ENCODE measurements at places on chromosomes 5 and 9.

- DNase-seq: peak; percentile 63
Measured at GRCh38 chr5:79795764-79796398, 106.2 kb downstream of the CMYA5 start.

- no peak for DNase-seq
Measured at GRCh38 chr9:136765041-136765440, 723 bp upstream of the LCN15 start.

DNA sequence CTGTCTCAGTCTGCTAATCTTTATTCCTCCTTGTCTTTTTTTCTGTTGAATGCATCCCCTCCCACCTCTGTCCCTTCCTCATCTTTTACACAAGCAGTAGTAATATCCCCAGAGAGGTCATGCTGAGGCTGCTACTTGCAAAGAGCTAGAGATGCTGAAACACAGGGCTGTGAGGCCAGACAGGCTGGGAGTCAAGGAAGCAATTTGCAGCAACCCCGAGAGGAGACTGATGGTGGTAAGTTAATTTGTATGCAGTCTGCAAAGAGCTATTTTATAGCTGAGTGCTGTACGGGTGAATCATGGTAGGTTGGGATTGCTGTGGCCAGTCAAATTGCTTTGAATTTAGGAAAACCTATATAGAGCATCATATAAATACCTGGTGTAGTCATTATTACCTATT lies 90.2 kb upstream of the SLC24A2 start:
- DNase-seq: no peak

DNA sequence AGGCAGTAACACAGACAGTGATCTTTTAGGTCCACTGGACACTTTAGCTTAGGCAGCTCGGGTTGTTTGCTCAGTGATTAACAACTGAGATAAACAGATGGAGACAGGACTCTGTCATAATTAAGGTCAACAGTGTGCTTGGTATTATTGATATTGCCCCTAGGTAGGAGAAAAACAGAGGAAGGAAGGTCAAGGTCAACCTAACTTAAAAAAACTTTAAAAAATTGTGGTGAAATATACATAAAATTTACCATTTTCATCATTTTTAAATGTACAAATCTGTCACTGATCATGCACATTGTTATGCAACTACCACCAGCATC lies 2.1 kb upstream of the HSPA4 start:
- DNase-seq: no peak

GRCh38 chr5:161751265-161751664 lies 65.7 kb downstream of the GABRA6 start:
- DNase-seq: no peak

GRCh38 chr9:132461281-132461896 lies 51.4 kb downstream of the CFAP77 start:
- no peak for DNase-seq

DNA sequence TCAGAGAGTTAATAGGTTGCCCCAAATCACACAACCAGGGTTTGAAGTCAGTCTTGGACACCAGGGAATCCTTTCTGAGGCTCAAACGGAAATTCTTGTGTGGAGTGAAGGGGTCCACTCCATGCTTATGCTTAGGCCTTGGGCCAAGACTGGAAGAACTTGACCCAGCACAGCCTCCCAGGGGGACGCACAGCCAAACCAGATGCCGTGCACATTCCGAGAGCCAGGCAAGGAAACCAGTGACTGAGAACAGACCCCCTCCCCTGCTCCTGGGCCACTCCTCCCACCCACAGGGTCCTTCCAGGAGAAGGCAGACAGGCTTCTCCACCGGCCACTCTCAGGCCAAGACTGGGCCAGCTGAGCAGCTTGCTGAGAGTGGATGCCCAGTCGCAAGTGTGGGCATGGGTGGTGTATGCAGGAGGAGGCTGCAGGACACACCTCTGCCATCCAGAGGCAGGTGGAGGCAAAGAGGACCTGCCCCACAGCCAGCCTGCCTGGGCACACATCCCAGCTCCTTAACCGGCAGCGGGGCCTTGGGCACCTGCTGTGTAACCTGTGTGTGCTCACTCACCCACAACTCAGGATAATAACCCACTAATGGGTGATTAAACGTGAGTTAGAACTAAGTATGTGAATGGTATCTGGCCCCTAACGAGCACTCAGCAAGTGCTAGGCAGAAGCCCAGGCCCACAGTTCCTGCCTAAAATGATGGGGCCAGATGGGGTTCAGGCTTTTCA lies 38.0 kb downstream of the NIPAL4 start:
- no peak for DNase-seq

- DNase-seq: no peak
Measured at GRCh38 chr9:92001244-92001643, 51.2 kb upstream of the ROR2 start.

- DNase-seq: no peak
Measured at GRCh38 chr5:98941131-98941883, 12.5 kb upstream of the CHD1 start.

- DNase-seq: no peak
Measured at GRCh38 chr5:152004095-152004494, 79.4 kb upstream of the GLRA1 start.

DNA sequence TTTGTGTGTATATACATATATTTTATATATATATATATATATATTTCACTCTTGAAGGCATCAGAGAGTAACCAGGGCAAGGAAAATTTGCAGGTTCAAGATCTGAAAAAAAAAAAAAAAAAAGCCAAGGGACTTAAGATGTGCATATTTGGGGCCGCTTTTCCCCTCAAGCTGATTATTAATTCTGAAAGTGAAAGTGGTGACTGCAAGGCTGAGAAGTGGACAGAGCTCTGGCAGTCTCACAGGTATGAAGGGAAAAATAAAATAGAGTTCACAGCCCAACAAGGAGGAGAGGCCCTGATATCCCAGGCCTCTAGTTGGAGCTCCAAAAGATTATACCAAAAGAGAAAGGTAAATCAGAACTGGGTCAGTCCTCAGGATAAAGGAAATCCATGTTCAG lies 234.4 kb upstream of the GAS1 start:
- no peak for DNase-seq

GRCh38 chr9:34047864-34048726 lies 592 bp downstream of the UBAP2 start:
- DNase-seq: peak; percentile 72

DNA sequence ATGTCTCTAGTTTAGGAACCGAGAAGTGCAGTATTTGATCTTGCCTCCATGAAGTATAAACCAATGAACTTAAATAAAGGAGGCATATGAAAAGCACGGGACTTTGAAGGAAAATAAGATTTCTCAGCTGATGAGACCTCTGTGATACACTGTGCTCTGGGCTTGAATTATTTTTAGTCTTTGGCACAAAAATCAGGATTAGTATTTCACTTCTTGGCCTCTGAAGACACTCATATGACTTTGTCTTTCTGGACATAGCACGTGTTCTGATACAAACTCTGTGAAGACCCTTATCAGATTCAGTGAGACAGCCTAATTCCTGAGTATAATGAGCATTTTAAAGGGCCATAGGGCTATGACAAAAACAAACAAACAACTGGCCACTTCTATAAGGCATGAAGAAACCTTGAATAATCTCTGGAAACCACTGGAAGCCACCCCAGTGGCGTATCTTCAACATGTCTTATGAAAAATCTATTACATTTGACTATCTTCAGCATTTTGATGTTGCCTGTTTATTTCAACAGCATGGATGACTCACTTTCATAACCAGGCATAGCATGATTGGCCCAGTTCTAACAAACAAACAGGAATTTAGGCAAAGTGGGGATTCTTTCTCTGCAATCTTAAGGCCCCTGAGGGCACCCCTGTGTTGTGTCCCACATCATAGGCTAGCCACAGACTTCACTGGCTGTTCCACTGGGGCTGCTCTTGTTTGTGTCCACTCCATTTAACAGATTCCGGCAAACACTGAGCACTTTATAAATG lies 90.3 kb upstream of the ZNF462 start:
- DNase-seq: no peak

DNA sequence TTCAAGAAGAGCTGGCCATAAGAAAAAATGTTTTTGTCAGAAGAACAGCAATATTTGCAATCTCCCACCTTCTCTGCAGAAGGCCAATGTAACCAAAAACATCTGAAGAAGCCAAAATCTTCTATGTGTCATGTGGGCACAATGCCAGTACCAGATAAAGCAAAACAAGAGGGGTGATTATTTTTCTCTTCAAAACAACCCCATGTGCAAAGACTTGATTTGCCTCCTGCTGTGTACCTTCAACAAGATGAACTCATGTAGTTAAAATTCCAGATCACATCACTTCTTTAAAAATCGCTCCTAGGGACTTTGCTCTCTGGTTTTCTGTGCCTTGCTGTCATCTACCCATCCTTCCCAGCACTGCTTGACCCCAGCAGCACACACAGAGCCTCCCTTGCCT lies 134.0 kb upstream of the MAP3K1 start:
- DNase-seq: no peak

DNA sequence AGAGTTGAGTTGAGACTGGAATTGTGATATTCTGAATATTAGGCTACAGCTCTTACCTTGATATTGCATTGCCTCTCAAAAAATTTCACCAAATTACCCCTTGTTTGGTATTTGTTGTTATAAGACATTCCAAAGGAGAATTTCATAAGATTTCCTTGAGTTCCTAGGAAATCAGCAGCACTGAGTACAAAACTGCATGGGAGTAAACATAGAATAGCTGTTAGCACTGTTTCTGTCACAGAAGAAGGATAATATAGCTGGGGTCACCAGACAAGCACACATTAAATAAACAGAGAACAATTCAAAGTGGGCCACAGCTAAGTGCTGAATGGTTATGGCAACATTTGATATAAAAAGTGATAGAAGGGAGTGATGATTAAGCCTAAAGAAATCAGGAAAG lies 724.3 kb downstream of the PRELID2 start:
- no peak for DNase-seq

- no peak for DNase-seq
Measured at GRCh38 chr9:108854094-108854493, 1.7 kb downstream of the ACTL7B start.

- no peak for DNase-seq
Measured at GRCh38 chr9:71602652-71603051, 165.7 kb downstream of the CEMIP2 start.

GRCh38 chr9:100426189-100426529 lies 784 bp upstream of the MSANTD3 start:
- no peak for DNase-seq

DNA sequence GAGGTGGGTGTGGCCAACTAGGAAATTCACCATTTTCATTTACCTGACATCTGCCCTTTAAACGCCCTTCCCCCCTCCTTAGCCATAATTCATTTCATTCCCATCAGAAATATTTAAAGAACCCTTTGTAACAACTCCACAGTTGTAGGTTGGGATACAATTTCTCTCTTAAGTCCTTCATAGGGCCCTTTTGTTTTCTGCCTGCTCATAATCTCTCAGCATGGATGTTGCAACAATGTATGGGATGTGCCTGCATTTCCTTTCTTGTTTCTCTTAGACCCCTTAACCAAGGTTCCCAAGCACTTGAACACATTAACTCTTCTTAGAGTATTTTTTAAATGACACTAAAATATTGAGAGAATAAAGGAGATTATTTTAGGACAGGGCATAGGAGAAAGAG lies 51.7 kb upstream of the MYO10 start:
- DNase-seq: no peak

DNA sequence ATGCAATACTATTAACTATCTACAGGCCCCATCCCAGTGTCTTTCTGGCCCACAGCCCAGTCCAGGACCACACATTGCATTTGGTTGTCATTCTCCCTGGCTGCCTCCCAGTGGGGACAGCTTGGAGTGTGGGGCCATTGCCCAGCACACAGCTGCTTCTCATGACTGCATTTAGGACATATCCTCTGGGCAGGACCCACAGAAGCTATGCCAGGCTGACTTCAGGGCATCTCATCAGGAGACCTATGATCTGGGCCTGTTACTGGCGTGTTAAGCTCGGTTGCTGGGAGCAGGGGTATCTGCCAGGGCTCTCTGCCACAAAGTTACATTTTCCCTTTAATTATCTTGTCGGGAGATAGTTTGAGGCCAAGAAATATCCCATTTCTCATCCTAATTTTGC lies 32.1 kb upstream of the CLPTM1L start:
- DNase-seq: peak; percentile 19

DNA sequence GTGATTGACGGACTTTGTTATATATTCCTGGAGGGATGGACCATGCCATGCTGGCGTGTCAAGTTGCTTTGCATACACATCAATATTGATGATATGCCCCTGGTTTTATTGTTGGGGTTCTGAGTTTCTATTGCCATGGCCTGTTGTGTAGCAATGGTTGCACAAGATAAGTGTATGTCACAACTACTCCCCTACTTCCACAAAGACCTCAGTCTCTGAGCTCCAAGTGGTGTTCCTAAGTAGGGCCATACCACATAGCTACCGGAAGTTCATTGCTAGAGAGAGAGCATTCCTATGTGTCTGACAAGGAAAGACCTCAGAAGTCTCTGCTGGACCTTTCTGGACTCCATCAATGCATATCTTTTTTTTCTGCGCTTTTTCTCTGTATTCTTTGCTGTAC lies 19.8 kb downstream of the TXNDC8 start:
- DNase-seq: no peak

DNA sequence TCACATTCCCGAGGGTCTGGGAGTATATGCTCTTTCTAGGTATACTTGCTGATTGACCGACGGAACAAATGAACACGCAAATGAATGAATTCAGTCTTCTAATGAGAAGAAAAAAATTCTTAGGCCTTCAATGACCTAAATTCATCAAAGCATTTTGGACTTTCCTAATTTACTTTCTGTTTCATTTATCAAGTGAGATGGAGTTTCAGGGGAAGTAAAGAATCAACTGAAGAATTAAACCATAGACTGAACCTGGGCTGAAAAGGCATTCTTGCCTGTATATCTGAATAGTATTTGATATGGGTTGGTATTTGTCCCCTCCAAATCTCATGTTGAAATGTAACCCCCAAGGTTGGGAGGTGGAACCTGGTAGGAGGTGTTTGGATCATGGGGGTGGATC lies 64.1 kb downstream of the ZFAND5 start:
- DNase-seq: no peak

DNA sequence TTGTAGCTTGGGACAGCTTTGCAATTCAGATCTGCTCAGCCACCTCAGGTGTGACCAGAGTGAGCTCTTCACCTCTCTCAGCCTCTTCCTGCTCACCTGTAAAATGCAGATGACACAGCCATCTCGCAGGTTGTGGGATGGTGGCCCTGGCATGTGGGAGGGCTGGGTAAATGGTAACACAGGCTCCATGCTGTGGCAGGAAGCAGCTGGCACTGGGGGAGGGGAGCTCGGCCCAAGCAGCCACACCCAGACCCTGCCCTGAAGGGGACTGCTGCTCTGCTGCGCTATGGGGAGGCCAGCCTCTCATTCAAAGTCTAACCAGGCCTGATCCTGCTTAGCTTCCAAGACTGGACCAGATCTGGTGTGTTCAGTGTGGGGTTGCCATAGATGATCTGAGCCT lies 24.1 kb downstream of the PHF2 start:
- peak; percentile 52 for DNase-seq

GRCh38 chr9:135294836-135295235 lies 184.7 kb upstream of the PPP1R26 start:
- DNase-seq: no peak

- DNase-seq: no peak
Measured at GRCh38 chr9:101325053-101325452, 59.8 kb downstream of the BAAT start.

- DNase-seq: no peak
Measured at GRCh38 chr9:76605321-76605900, 146.4 kb downstream of the GCNT1 start.

GRCh38 chr5:107025712-107026497 lies 644.8 kb downstream of the EFNA5 start:
- DNase-seq: no peak
